ENCODE measurements at places on chromosomes 12 and 14.

GRCh38 chr12:12216349-12217017, 50.4 kb downstream of the LRP6 start:
- no peak for DNase-seq

DNA sequence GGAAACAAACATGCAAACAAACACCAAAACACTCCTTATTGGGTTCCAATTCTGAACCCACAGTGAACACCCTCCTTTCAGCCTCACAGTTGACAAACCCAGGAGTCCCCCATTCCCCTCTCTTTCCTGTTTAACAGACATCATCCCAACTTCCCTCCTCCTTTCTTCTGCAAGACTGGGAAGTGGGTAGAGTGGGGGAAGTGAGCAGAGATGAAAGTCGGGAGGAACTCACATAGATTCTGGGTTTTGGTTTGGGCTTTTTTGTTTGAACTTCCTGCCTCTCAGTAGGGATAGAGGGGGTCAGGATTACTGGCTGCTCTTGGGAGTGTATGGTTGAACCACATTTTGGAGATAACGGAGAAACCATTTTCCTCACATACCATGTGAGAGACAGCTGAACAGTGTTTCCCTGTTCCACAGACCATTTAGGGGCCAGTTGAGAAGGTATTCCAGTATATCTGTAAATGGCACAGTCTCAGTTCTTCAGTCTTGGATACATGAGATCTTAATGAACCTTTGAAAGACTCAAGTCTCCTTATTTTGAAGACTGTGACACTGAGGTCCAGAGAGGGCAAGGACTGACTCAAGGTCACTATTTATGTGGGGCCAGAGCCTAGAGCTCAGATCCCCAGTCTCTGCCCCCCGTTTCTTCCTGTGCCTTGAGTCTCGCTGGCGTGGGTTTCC, 3.9 kb upstream of the GPR84 start:
- DNase-seq, result no peak

- DNase-seq, result no peak
Measured at GRCh38 chr14:35446450-35446849, 41.9 kb upstream of the NFKBIA start.

DNA sequence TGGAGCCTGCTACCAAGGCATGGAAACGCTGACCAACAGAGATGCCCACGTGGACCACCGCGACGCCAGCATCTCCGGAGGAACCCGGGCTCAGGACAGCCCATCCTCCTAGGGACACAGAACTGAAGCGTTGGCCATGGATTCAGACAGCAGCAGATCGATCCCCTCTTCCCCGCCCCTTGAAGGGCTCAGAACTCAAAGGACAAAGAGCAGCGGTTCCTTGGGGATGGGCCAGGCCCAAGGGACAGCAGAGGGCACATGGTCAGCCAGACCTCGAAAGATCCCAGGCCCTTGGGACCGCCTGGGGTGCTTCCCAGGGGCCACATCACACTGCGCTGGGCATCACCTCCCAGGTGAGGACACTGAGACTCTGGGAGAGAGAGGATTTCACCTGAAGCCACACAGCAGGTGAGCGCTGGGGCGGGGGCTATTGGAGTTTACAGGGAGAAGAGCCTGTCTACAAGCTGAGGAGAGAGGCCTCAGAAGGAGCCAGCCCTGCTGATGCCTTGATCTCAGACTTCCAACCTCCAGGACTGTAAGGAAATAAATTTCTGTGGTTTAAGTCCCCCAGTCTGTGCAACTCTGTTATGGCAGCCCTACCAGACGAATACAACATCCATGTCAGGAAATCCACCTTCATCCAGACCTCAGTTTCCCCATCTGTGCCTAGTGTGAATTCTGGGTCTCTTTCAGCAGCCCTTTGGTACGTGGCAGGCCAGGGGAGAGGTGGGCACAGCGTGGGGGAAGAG, 49.4 kb downstream of the CCNK start:
- DNase-seq, result peak; percentile 30

GRCh38 chr14:68628605-68629310, 164.1 kb downstream of the ZFP36L1 start:
- DNase-seq, result no peak

DNA sequence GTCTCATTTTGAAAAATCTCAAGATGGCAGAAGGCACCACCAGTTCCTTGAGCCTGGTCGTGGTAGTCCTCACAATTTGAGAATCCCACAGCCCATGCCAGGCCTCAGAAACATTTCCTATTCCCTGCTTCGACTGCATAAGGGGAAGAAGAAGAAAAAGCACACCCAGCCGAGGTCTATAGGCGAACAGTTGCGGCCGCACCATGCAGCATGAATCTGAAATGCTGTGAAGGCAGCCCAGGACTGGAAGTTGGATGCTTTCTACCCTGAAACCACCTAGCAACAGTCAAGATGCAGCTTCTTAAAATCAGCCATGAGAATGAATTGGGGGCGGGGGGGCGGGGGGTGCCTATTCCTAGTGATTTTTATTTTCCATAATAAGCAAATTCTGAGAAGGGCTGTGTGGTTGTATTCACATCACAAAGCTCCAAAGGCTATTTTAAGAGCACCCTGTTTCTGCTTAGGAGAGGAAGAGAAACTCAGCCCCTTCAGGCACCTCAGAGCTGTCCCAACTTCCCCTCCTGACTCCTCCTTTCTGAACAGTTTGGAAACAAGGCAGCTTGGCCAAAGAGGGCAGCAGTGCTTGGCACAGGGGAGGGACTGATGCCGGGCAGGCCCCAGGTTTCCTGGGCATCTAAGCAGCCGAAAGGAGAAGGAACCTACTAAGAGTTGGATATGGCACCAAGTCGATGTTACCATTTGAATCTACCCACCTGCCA, 172.5 kb upstream of the FOXN3 start:
- no peak for DNase-seq

DNA sequence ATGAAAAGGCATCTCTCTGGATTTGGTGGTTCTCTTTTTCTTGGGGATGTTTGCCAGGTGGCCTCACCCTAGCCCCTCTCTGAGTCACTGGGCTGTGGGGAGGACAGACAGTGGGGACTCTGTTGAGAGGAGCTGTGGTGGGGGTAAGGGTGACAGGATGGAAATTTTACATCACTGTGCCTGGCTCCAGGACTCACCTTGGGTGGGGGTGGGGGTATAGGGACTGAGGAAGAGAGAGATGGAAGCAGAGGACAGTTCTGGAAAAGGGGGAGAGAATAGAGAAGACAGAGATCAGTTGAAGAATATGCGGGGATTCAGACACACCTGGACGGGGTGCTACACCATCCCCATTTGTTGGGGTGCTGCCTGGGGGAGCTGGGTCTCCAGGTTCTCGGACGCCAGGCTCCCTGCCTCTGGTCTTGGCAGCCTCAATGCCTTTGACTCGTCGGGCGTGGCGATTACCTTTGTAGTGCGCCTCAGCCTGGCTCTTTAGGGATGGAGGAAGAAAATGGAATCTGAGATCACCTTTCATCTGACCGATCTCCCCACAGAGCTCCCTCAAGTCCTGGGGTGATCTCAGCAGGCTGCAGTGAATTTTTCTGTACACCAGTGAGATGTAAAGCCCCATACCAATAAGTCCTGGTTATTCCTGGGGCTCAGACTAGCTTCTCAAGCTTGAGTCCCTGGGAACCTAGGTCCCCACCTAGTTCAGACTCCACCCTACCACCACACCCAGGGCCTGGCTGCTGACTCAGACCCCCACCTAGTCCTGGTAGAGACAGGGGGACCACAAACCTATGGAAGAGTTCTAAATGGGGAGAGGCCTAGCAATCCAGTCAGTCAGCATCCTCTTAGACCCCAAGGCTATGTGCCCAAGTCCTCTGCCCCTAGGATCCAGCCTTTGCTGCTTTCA, 9.6 kb upstream of the GPR84 start:
- no peak for DNase-seq

DNA sequence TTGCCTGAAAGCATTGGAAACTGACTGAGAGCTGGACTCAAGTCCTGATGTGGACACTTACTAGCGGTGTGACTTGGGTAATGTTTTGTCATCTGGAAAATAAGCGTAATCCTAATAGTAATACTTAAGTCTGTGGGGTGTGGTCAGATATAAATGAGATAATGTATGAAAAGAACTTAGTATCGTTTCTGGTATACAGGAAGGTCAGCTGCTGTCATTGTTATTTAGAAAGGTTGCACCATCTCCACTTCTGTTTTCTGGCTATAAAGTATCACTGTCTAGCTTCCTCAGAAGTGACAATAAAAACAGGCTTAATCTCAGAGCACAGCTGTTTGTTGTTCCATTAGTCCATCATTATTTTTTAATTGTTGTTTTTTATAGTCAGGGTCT, 34.1 kb upstream of the TUBA1C start:
- DNase-seq, result no peak

- no peak for DNase-seq
Measured at GRCh38 chr12:110343114-110343513, 60.4 kb downstream of the ANAPC7 start.

- no peak for DNase-seq
Measured at GRCh38 chr12:108583991-108584390, 13.9 kb downstream of the TMEM119 start.

GRCh38 chr12:79547735-79548609, 142.8 kb downstream of the PAWR start:
- DNase-seq, result peak; percentile 89

DNA sequence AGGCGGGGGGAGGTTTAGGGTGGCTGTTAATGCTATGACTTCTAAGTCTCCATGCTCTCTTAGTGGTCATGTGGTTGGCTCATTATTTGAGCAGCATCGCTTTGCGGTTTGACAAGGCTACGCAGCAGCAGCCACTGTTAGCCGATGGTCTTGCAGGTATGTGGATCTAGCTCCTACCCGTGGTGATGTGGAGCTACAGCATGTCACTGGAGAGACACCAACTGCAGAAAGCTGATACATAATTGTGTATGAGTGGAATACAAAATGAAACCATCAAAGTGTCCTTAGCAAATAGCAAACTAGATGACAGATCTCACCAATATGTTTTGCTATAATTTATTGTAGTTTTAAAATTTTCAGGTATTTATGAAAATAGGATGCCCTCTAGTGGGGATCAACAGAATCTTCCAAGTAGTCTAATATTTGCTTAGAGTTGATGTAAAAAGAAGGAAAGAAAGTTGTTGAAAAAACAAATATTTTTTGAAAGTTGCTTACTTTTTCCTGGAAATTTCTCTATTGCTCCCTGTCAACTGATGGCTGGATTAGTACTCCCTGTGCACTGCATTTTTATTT, 94.9 kb downstream of the NAV3 start:
- DNase-seq, result peak; percentile 99

GRCh38 chr12:70724444-70724843, 87.2 kb upstream of the PTPRB start:
- peak; percentile 58 for DNase-seq

DNA sequence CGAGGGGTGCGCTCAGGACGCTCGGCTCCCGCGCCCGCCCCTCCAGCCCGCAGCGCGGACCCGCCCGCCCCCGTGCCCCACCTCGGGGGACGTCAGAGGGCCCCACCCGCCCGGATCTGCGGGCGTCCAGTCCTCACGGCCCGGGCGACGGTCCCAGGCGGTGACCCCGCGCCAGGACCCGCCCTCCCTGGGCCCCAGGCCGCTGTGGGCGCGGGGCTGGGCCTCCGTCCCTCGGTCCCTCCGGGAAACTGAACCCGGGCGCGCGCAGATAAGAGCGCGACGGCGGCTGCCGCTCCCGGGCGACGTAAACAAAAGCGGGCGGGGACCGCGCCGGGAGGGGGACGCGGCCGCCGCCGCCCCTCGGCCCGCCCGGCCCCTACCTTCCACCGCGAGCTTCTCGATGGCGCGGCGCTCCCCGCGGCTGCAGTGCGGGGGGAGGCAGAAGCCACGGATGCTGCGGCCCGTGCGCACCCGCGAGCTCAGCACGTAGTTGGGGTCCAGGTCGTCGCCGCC, 1.1 kb downstream of the CKB start:
- DNase-seq, result no peak

GRCh38 chr14:83289390-83289789, 1755.7 kb upstream of the SEL1L start:
- DNase-seq, result no peak

DNA sequence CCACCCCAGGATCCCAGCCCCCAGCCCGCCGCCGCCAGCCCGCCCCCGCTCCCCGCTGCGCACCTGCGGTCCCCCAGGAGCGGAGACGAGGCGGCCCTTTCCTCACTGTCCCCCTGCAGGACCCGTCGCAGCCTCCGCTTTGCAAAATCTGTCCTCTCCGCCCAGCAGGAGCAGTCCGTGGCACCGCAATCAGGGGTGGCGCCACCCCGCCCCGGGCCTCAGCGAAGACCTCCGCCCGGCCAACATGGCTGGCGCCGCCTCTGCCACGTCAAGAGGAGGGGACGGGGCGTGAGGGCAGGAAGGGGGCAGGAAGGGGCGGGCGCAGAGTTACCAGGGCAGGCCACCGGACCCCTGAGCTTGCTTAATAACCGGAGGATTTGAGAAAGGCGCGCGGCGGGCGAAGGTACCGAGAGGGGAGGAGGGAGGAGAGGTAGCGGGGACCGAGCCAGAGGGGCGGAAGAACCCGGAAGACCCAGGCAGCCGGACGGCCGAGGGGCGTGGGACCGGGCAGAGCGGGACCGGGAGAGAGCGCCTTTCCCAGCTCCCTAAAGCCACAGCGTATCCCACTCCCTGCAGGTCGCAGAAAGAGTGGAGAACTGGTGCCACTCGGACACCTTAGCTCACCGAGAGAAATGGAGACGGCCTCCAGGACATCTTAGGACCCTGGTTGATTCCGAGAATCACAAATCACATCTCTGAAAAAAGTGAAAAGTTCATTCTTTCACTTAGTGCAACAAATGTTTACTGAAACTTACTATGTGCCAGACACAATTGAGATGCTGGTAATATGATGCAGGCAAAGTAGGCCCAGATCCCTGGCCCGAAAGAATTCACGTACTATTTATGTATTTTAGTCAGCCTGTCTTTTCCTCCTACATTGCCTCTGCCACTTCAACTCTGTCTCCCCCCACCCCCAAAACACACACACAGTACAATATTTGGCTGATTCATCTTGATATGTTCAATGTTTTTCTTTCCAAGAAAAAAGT, at the start of gene SEC23A:
Gene SEC23A (minus strand): TSS at position 267 of the 989 bp plus-strand sequence. CDS start 7,117 bp downstream, outside the sequence.
- DNase-seq, result peak; percentile 85

- no peak for DNase-seq
Measured at GRCh38 chr12:77357655-77358054, 292.3 kb upstream of the E2F7 start.

DNA sequence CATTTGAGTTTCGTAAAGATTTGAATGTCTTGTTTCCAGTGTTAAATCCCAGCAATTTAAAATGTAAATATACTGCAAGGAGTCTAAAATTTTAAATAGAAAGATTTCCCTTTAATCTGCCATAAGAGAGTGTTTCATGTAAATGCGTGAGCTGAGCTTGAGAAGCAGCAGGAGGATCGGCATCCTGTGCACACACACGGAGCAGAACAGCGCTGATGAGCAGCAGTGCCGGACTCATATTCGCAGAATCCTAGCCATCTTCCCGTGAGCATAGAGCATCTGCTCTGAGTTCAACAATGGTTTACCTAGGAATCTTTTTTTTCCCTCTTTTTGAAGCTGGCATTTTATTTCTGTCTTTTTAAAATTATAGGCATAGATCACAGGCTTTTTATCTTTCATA, 29.8 kb upstream of the AMN start:
- DNase-seq, result no peak

DNA sequence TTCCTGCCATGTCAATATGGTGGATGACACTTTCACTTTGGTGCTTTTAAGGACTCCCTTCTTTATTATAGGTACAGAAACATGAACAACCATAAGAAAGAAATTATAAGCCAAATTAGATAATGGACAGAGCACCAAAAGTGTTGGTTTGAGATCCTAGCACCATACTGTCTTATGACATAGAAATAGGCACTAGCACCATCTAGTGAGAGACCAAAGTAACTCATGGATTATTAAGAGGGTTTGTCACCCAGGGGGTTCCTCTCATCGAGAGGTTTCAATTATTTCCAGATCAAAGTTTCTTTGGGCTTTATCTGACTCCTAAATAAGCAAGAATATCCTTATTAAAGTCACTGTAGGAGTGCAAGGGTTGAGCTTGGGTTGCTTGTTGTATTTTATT, 153.0 kb upstream of the DIO2 start:
- DNase-seq, result peak; percentile 70

All from choroid plexus epithelial cell (primary cell).